ENCODE measurements at places on chromosomes 1 and 21.

- DNase-seq: no peak
Measured at GRCh38 chr1:19479351-19480120, 5.8 kb downstream of the CAPZB start.

DNA sequence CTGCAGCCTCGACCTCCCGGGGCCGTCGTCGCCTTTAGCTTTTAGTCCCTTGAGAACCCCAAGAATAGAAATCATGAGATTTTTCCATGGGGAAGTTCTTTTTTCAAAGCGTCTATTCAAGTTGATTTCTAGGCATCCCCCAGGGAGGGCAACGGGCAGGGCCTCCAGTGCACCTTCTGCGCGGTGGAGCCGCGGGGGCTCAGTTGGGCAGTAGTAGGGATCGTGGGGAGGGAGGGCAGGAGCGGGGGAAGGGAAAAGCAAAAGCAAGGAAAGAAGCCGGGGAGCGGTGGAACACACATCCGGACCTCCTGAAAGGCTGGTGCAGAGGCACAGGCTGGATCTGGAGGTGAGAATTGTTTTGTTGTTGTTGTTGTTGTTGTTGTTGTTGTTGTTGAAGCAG lies 103.4 kb downstream of the PPIAL4G start:
- no peak for DNase-seq

- DNase-seq: peak; percentile 61
Measured at GRCh38 chr1:39205102-39205780, 746 bp downstream of the MACF1 start.

DNA sequence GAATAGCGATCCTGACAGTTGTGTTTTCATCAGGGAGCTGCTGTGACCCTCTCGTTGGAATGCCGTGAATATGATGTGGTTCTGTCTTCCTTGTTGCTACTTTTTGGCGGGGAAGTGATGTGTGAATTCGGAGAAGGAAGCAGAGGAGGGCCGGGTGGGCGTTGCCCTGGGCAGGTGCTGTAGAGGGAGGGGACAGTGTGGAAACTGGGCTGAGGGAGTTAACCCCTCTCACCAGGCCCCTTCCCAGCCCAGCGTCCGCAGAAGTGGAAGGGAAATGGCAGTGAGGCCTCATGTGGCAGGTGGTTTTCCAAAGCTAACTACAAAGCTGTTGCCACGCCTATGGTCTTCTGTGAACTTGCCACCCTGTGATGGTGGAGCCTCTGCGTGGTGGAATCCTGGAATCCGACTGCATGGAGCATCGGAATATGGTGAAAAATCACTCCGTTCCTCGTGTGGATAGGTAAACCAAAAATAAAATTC lies 227.9 kb downstream of the DYRK1A start:
- DNase-seq: no peak

GRCh38 chr1:110019770-110020169 lies 14.7 kb upstream of the STRIP1 start:
- DNase-seq: no peak

DNA sequence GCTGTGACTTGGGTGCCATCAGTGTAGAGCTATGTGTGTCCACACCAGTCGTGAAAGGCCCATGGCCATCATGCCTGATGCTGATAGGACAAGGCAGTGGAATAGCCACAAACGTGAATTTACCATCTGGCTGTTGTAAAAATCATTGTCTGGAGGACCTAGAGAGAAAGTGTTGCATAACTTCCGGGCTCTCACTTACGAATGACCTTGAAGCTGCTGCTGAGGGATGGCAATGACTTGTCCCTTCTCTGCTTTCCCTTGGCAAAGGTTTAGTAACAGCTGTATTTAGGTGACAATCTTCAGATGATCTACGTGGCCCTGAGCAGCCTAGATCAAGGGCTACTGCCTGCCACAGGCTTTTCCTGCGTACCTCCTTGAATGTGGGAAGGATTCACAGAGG lies 5.8 kb downstream of the ATP1B1 start:
- no peak for DNase-seq

GRCh38 chr1:228494044-228494353 lies 6.8 kb downstream of the RNF187 start:
- no peak for DNase-seq

- DNase-seq: no peak
Measured at GRCh38 chr1:95201905-95202304, 32.1 kb upstream of the RWDD3 start.

DNA sequence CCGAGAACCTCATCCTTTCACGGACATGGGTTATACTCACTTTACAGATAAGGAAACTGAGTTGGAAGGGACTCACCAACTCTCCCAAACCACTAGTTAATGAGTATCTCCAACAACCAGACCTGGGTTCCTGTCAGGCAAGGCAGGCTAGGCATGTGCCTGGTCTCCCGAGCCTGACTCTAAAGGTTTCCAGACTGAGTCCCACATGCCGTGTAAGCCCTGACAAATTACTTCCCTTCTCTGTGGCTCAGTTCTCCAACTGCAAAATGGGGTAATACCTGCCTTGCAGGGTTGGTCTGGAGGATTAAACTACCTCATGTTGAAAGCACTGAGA lies 34.3 kb downstream of the SSBP3 start:
- no peak for DNase-seq

DNA sequence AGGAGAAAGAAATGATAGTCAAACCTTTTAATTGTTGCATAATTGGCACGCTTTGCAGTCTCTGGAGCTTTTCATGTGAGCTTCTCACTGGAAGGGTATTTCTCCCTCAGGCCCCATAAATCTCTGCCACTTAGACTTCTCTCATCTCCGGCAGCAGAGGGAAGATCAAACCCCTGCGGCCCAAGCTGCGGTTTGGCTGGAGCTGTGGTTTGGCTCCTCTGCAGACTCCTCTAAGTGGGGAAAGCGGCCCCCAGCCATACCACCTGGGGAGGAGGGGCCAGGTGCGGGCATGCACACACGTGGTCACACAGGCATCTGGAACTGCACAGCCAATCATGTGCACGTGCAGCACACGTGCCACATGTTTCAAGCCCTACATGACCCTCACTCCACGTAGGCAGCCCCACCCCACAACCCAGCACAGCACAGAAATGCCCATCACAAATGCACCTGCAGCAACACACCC lies 58.3 kb downstream of the UBE2T start:
- peak; percentile 84 for DNase-seq

GRCh38 chr1:10599194-10599861 lies 124.6 kb downstream of the PEX14 start:
- DNase-seq: peak; percentile 38

DNA sequence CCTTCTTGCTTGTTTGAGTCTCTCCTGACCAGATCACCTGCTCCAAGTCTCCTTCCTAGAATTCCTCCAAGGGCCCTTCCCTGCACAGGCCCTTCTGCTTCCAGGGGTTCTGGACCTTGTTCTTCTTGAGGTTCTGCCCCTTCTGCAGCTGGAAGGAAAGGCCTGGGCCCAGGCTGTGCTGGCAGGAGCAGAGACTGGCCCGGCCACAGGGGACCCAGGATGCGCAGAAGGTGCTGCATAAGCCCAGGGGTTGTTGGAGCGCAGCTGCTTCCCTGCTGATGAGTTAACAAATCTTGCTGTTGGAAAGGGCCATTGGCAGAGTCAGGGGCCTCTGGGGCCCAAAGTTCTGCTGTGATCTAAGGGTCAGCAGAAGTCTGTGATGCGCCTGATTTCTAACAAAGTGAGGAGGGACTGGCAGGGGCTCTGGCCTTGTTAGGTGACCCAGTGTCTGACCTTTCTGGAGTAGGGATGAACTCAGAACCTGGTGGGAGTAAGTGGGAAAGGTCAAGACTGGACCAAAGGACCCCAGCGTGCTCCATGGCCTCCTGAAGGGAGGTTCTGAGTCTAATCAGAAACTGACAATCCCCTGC lies 509.8 kb downstream of the PTPRU start:
- DNase-seq: no peak

GRCh38 chr1:210907251-210907805 lies 226.6 kb downstream of the KCNH1 start:
- DNase-seq: no peak

DNA sequence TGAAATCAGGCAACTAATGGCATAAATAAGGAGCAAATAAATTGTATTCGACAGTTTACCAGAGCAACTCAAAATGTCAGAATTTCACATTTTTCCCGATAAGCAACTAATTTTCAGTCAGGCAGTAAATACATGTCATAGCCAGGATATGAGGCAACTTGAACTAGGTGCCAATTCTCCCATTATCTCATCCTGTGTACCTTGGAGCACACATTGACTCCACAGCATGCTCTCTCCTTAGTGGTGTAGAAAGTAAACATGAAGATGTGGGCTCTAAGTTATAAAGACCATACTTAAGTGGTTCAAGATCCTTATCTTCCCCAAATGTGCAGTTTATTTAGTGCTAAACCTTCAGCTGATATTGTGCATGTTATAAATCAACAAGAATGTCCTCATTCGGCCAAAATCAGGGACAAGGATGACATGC lies 197.8 kb downstream of the VAV3 start:
- DNase-seq: no peak

DNA sequence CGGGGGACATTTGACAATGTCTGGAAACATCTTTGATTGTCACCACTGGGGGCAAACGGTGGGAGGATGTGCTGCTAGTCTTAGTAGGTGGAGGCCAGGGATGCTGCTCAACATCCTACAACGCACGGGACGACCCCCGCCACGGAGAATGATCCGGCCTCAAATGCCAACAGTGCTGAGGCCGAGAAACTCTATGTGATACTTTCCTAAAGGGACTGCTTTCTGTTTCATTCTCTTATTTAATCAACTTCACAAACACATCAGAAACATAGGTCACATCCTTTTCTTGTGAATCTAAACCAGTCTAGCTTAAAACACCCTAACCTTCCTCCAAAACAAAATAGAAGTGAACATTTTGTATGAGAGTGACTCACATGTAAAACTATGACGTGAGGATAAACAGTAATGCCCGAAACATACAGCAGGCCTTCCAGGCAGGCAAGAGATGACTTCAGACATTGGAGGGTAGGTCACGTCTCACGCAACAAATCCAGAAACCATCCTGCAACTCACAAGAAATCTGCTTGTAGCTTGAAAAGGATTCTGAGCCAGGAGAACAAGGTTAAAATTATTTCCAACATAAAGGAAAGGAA lies 37.2 kb upstream of the ETS2 start:
- no peak for DNase-seq

DNA sequence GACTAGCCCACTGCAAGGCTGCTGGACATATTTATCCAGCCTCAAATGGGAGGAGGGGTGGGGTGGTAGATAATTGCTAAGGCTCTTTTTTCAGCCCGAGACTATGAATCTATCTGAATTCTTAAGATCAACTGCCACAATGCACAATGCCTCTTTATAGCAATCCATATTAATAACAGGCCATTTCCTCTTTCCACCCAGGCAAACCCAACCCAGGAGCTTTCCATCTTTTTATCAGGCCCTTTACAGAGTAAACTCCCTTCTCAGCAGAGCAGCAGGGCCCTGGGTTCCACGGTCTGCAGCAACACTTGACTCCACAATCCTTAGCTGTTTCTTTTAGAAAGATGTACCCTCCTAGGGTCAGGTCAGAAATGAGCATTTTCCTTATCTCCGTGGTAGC lies 806 bp downstream of the DDOST start:
- DNase-seq: no peak

DNA sequence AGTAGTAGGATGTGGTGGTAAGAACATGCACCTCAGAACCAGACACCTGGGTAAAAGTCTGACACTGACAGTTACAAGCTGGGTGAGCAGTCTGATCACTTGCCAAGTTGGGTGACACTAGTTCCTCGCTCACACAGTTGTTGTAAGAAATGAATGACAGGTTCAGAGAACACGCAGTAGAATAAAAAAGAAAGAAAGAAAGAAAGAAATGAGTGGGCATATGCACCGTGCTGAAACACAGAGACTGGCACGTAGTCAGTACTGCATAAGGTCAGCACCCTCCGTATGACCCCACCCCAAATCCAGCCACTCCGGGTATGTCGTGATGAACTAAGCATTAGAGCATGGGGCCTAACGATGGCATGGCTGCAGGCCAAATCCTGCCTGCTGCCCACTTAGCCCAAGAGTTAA lies 90.6 kb downstream of the GLUL start:
- no peak for DNase-seq

GRCh38 chr1:175504875-175505555 lies 238.4 kb downstream of the TNR start:
- no peak for DNase-seq

DNA sequence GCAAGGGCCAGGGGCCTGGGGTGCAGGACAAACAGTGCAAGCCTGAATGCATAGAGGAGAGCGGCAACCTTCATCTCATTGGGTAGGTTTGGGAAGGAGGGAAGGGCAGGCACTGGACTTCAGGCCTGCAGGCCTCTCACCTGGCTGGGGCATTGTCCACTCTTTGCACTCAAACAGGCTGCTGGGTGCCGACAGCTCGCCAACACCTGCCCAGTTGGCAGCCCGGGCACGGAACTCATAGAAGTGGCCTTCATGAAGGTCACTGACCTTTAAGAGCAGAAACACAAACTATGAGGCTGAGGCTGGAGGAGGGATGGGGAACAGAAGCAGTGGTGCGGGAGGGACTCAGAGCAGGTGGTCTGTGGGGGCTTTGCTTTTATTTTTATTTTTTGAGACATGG lies 30.7 kb downstream of the MYOM3 start:
- no peak for DNase-seq

DNA sequence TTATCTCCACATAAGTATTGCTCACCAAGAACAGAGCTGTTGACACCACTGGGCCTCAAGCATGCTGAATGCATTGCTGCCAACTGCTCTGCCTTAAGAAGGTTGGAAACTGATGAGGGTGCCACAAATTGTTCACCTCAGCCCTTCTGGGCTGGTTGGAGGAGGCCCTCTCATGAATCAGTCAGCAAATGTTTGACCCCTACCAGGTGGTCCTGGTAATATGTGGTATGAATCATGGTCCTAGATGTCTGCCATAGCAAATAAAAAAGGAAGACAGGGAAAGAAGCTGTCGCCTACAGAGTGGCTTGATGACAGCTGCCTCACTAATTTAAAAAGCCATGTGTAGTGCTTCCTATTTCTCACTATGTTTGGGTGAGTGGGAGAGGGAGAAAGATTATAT lies 12.2 kb downstream of the SPATA46 start:
- no peak for DNase-seq

DNA sequence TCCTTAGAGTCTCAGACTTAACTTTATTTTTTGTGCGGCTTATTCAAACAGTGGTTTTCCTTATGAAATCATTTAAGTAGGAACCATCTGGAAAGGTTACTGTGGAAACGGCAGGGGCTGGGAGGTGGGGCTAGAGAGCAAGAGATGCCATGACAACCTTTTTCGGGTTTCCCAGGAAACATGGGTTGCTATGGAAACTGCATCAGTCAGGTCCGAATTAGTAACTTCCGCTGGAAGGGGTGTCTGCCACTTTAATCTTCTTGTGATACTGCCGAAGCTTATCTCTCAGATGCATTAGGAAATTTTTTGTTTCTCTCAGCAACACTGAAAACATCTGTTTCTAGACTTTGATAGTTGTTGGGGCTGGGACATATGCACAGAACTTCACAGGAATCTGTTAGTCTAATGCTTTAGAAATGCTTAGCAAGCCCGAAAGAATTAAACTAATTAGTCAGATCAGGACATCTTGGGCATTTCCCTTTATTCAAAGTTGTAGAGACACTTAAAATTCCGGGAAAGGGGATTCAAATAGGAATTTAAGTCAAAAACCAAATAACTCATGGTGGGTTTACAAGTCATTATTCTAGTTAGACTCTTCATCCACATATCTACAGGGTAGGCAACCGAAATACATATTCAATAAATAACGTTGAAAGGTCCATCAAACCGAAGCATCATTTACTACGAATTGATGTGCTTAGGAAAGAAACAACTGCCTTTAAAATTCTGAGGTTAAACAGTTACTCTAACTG lies 2.6 kb downstream of the KCNA3 start:
- no peak for DNase-seq

- no peak for DNase-seq
Measured at GRCh38 chr21:34227386-34227852, 136.4 kb upstream of the KCNE2 start.

- DNase-seq: peak; percentile 80
Measured at GRCh38 chr1:230713915-230714764, at the start of gene AGT. Gene AGT (minus strand): TSS chr1:230714122. CDS start chr1:230710823, 3,299 bp downstream.
